NCI-H2029 (cell line): ENCODE measurements at places on chromosomes 12 and 14.

GRCh38 chr12:8080120-8080519 lies 2.0 kb upstream of the NECAP1 start:
- DNase-seq = no peak

GRCh38 chr12:50248411-50248810 lies 34.9 kb downstream of the LIMA1 start:
- no peak for DNase-seq

DNA sequence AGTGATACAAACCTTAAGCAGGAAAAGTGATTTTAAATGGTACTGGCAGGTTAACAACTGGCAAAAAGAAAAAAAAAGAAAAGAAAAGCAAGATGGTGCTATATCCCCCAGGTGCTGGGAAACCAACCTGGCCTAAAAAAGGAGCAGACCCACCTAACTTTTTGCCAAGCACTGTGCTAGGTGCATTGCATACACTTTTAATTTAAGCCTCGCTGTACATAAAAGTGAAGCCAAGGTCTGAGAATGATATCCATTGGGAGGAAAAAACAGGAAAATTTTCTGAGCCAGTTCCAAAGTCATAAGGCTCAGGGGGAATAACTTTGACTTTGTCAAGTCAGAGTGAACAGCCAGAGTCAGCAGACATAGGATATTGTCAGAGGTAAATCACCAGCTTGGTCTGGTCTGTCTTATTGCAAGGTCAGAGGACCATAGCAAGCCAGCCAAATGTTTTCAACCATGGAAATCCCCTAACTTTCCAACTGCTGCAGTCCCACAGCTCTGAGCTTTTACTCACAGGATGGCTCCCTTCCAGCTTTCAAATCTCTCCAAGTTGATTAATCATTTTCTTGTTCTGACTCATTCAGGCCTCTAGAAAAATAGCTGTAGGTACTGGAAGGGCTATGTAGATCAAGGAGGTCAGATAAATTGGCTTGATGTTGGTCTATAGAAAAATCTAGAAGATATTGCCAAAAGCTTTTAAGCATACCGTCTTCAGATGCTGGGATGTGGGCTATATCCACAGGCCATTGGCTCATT lies 412.9 kb downstream of the RAD51B start:
- no peak for DNase-seq

DNA sequence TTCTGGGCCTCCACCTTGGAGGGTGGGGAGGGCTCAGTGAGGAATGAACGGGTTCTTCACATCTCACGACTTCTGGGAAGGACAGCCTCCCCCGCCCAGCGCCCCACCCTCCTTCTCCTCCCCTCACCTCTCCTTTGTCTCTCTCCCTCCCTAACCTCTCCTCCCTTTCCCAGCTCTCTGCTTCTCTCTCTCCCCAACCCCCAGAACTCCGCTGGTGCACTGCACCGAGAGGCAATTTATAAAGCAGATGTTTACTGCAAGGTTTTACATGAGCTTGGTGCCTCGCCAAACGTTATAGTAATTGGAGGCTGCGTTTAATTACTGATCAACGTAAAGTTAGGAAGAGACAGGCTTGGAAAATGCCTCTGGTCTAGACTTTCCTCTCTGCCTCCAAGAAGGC lies 42.9 kb upstream of the FAM222A start:
- no peak for DNase-seq

GRCh38 chr12:88658009-88658408 lies 77.7 kb upstream of the KITLG start:
- DNase-seq = no peak

GRCh38 chr12:120720987-120721801 lies 4.4 kb upstream of the ACADS start:
- no peak for DNase-seq

GRCh38 chr14:83171761-83172160 lies 1638.1 kb upstream of the SEL1L start:
- no peak for DNase-seq

DNA sequence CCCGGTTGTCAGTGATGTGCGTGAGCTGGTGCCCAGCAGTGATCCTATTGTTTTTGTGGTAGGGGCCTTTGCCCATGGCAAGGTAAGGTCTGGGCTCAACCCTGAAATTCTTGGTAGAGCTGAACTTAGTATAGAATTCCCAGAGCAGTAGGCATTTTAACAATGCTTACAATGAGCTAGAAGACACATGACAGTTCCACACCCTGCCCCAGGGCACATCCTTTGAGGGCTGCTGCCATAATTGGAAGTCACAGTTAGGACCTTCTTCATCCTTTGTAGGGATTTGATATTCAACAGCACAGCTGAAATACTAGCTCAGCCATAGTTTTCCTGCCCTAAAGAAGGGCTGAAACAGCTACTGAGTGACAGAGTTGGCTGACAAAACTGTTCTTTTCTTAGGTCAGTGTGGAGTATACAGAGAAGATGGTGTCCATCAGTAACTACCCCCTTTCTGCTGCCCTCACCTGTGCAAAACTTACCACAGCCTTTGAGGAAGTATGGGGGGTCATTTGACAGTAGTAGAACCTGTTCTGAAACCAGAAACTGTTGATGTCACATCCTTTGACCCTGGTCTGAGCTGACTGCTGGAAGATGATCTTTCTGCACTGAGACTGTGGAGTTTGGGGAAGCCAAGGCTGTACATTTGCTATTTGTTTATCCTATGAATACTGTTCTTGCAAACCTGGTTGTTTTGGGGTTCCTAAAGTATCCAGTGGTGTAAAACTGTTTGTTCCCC lies 4.8 kb downstream of the EMG1 start:
- no peak for DNase-seq

DNA sequence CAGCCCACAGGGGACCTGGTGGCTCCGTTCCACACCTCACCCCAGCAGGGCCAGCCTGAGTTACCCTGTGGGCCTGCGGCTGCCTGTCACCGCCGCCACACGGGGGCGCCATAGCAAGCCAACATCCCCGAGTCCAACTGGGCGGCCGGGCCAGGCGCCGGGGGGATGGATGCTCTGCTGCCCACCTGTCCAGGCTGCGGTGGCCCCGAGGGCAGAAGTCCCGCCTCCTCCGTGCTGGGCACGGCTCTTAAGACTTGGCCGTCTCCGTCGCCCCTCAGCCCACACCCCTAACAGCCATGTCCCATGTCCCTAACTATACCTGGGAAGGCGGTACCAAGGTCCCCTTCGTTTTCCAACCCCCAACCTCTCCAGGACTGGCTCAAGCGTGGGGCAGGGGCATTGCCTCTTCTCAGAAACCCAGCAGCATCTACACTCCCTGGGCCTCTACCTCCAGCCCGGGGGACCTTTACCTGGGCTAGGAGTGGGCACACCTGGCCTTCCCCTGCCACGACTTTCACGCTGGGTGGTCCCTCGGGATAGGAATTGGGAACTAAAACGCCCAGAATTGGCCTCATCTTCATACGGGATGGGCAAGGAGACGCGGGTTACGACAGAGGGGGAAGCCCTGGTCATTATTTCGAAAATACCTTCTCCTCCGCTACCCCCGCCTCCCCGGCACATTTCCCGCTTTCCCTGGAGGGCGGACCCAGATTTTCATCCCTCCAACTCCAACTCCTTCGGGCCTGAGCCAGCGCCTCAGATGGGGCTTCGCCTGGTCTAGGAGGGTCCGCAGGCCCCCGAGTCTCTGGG lies 1.1 kb upstream of the CYP46A1 start:
- DNase-seq = peak; percentile 31

DNA sequence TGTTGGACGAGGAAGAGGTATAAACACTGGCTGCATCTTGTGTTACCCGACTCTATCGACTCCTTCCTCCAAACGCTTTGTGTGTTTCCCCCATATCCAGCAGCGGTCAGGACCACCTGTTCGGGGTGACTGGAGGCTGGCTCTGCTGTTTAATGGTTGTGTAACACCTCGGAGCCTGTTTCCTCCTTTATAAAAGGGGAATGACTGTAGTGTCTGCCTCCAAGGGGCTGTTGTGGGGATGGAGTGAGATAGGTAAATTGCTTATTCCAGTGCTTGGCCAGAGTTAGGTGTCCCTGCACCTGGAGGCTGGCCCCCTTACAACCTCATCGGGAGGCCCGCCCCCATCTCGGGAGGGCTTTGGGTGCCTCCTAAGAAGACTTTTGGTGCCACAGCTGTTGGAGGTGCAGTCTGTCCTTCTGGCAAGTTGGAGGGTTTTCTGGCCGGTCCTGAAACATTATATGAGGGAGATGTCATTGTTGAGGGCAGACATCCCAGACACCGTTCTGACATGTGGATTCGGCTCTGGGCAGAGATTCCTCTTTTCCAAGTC lies 1.1 kb downstream of the MLXIP start:
- no peak for DNase-seq

GRCh38 chr12:26488351-26488750 lies 293.0 kb downstream of the SSPN start:
- no peak for DNase-seq

GRCh38 chr12:56198836-56199235 lies 9.6 kb upstream of the SMARCC2 start:
- no peak for DNase-seq

DNA sequence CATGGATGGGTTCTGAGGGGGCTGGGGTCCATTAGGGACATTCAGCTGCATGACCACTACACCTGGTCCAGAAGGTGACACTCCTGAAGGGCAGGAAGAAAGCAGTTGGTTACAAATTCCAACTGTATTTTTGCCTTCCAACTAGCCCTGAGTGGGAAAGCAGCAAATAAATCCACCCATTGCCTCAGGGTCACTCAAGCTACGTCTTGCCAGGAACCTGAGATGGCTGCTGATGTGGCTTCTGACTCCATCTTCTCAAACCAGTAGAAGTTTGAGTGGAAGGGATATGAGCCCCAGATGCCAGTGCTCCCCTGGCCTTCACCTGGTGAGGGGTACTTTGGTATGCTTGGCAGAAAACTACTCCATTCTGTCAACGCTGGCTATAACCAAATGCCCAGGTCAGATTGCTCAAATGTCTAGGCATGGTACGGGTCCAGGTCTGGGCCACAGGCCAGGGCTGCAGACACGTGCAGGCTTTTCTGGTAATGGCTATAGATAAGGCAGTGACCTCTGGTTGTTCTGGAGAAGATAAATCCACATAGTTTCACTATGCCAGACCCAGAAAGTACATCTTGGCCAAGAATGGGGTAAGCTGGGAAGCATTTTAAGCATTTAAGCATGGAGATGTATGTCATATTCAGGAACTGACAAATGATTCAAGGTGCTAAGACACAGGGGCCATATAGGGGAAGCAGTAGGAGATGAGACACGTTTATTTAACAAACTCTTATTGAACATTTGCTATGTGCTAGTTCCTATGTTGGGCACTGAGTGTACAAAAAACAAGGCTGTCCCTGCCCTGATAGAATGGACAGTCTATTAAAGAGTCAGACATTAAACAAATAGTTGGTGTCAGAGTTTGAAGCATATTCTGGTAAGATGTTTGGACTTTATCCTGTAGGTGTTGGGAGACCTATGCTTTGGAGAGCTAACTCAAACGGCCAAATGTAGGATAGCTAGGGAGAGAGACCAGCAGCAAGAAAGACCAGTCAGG lies 8.3 kb upstream of the STAC3 start:
- DNase-seq = no peak

GRCh38 chr14:103164006-103164405 lies 40.7 kb downstream of the TNFAIP2 start:
- DNase-seq = no peak

DNA sequence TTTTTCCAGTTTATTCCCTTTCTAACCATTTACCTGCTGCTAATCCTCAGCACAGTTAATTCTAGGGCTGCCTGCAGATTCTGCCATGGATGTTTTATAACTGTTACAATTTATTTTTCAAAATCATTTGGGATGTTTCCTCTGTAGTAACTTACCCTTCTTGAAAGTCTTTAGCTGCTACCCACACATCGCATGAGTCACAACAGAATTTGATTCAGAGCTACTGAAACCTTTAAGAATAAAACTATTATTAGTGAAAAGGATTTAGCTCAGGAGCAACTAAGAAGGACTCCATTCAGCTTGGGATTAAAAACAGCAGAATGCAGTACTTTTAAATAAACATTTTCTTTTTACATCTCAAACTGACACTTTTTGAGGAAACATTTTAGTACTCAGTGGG lies 41.7 kb upstream of the RGS6 start:
- DNase-seq = no peak

GRCh38 chr12:233615-233968 lies 19.6 kb upstream of the SLC6A12 start:
- DNase-seq = no peak

DNA sequence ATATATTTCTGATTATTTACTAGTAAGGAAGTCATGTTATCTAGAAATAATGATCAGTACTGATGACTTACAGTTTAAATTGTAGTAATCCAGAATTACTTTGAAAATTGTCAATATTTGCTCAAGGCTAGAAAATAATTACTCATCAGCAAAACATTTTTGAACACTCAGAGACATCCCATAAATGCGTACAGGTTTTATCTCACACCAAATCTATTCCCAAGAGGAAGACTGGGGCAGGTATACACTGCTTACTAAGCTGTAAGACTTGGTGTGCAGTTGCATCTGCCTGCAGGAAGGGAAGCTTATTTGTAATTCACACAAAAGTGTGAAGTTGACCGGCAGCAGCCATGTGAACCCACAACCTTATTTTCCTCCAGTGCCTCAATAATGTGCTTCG lies 146.4 kb downstream of the CCER1 start:
- no peak for DNase-seq

DNA sequence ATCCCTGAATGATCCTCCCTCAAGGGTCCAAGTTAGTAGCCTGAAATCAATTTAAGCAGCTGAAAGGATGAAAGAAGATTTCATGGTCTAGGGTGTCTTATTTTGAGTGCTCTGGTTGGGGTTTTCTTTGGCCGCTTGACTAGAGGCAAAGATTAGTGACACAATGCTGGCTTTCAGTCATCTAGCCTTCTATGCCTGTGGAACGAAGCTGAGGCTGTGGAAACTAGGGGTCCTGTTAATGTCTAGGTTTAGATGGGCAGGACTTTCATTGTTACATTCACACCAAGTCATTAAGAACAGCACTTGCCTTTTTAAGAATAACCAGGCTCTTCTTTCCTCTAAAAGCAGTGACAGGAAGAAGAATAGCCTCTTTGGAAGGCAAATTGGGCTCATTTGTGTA lies 253.8 kb upstream of the E2F7 start:
- DNase-seq = no peak

GRCh38 chr12:15575671-15576541 lies 213.3 kb downstream of the EPS8 start:
- DNase-seq = no peak

GRCh38 chr12:131892711-131893604 lies 1.5 kb upstream of the ULK1 start:
- no peak for DNase-seq

DNA sequence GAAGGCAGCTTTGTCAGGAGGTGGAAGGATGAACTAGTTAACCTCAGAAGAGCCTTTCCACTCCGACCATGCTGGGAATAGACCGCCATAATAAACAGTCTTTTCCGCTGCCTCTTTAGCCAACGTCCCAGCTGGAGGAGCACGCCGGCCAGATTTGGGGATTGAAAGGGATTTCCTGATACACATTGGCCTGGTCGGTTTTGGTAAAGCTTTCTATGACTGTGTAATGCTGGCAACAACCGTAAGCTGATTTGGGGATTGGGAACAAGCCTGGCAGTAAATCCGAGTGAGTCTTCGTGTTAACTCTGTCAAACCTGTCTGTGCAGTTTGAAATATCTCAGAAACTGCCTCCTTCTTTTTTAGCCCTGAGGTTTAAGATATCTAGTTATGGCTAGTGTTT lies 87.0 kb downstream of the DAD1 start:
- no peak for DNase-seq
